Suppressor macrophage treated with lipopolysaccharide for 4 hours (primary cell): ENCODE measurements at places on chromosomes 3 and 15.
A peak's percentile ranks its signal among the peaks of the same experiment; 100 is the strongest.

GRCh38 chr15:84391191-84391590 is 155.6 kb downstream of the GOLGA6L4 start:
- DNase-seq, result no peak

DNA sequence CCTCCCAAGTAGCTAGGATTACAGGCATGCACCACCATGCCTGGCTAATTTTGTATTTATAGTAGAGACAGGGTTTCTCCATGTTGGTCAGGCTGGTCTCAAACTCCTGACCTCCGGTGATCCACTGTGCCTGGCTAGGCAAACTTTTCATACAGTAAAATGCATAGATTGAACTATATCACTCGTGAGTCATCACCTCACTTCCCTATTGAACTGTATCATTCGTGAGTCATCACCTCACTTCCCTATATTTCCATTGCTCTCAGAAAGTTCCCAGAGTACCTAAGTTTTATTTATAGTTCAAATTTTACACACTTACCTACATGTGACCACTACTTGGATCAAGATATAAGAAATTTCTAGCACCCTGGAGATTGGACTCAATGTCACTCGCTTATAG is 73.6 kb upstream of the ACAD9 start:
- DNase-seq, result peak; percentile 92

DNA sequence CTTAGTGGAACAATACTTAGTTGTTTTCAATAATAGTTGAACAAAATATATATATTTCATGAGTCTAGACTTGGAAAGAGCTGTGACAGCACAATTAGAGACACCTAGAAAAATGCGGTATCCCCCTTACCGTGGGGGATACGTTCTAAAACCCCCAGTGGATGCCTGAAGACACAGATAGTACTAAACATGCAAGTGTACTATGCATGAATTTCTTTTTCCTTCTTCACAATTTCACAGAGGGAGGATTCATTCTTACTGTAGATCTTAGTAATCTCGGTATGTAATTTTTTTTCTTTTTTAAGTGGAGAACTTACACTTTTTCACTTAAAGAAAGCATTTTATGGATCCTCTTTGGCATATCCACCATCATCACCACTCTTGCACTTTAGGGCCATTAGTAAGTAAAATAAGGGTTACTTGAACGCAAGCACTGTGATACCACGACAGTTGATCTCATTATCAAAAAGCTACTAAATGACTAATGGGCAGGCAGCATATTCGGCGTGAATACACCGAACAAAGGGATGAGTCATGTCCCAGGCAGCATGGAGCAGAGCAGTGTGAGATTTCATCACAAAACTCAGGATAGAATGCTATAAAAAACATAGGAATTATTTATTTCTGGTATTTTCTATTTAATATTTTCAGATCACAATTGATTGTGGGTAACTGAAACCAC is 72.3 kb upstream of the ZNF280D start:
- DNase-seq, result peak; percentile 30

GRCh38 chr15:69305933-69306568 is 7.3 kb downstream of the PAQR5 start:
- no peak for DNase-seq

GRCh38 chr15:39828374-39828931 is 45.8 kb upstream of the FSIP1 start:
- no peak for DNase-seq

DNA sequence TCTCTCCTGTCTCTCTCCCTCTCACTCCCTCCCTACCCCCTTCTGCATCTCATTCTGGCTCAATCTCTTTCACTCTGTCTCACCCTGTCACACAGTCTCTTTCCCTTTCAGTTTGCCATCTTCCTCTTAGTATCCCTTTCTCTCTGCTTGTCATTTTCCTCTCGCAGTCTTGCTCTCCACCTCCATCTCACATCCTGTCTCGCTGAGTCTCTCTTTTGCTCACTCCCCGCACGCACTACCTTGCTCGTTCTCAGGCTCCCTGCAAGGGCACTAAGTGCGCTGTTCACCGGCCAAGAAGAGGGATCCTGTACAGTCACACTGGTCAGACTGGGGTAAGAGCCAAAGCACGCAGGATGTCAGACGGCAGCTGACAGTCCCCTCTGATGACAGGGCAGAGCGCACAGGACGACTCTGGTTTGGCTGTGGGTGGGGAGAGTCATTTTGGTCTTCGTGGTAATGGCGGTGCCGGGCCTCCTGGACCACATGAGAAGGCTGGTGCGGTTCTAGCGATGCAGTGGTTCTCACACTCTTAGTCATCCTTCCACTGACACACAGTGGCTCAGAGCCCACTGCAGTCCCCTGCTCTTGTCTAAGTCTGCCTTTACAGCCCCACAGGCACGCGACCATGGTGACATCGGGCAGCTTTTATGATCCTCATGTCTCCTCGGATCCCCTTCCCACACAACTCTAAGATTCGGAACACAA is 356.8 kb downstream of the FOXP1 start:
- DNase-seq, result peak; percentile 63

GRCh38 chr3:65044401-65044800 is 356.6 kb upstream of the ADAMTS9 start:
- no peak for DNase-seq

DNA sequence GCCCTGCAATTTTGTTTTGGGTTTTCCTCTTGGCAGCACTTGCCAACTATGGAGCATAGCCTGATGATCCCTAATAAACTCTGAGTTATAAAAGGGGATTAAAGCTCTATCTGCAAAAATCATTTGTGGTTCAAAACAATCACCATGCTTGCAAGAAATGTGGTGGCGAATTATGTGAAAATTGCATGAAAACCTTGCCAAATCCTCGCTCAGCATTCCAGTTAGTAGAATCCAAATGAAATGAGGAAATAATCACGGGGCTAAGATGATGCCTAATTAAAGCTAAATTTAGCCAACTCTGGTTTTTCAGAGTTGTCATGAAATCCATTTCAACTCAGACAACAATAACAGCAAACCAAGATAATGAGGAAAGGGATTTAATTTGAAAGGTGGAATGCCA is 73.0 kb upstream of the PROK2 start:
- DNase-seq, result peak; percentile 45

- no peak for DNase-seq
These were observed 25.5 kb upstream of the APOD start for GRCh38 chr3:195609229-195609628.

DNA sequence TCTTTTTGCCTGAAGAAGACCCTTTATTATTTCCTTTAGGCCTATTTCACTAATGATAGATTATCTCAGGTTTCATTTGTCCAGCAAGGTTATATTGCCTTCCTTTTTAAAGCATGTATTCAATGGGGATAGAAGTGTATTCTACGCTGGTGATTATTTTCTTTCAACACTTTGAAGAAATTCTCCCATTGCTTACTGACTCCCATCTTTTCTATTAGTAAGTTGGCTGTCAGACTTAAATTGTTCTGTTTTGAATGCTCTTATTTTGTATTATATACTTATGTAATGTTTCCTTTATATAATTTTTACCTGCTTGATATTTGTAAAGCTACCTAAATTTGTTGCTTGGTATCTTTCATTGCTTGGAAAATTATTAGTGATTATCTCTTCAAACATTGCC is 445.1 kb upstream of the RASGRP1 start:
- DNase-seq, result no peak

DNA sequence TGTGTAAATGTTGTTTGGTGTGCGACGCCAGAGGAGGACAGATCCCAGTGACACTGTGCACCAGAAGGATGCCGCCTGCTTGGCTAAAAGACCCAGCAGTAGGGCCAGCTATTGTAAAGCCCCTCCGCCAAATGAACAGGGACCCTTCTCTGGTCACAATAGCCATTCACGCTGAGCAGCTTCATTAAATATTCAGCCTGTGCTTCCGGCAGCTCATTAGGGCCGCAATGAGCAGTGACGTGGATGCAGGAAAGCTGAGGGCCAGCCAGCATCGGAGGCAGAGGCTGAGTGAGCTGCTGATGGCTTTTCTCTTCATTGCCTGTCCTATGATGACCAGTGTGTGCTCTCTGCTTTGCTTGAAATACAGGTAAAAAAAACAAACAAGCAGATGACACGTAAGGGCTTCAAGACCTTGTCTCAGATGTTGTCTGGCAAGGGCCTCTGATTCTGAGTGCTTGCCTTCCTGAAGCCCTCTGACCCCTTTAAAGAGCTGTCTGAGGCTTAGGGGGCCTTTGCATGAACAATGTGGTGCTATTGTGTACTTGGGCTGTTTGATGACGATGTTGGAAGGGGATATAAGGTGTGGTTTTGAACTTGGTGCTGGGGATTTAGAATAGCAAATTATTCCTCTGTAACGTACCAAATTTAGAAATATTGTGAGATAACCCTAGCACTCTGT is 130.4 kb downstream of the FEZF2 start:
- no peak for DNase-seq

GRCh38 chr3:32734756-32735155 is 49.8 kb downstream of the CNOT10 start:
- no peak for DNase-seq

GRCh38 chr3:4419920-4420319 is 47.1 kb downstream of the SUMF1 start:
- no peak for DNase-seq

DNA sequence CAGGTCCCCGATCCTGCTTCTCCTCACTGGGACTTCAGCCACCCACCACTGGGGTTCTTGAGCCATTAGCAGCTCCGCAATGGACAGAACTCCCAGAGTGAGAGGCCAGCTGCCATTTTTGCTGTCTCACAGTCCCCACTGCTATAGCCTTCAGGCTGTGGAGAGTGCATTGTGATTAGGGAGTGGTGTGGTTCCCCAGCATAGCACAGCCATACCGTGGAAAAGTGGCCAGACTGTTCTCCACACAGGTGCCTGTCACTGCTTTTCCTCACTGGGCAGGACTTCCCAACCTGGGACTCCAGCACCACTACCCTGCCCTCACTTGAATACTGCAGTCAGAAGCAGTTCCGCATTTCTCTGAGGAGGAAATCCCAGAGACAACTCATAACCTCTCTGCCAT is 270.3 kb upstream of the DCBLD2 start:
- no peak for DNase-seq
